ENCODE measurements at places on chromosomes 5 and 9. TPM values are rescaled to one million over a fixed set of nuclear protein-coding genes. Genes with fewer than 3 reads are reported as not detected.

Gene SLC36A3
- total RNA-seq = not detected

Gene SH3PXD2B
- 19.5 TPM for total RNA-seq

Gene NAIF1
- total RNA-seq = 9.0 TPM

Gene DIPK1B
- total RNA-seq = 100 TPM

Gene NMRK1
- total RNA-seq = 28.6 TPM

Gene SLC6A7
- total RNA-seq = not detected

Gene IL4
- total RNA-seq = not detected

Gene CCDC192
- total RNA-seq = not detected

Gene AFF4
- 34.4 TPM for total RNA-seq

Gene FBXW11
- total RNA-seq = 58.6 TPM

Gene PCDHB12
- total RNA-seq = 0.54 TPM

Gene SLC6A18
- not detected for total RNA-seq

Gene RIGI
- 17.8 TPM for total RNA-seq

Gene TAF11L10
- total RNA-seq = not detected

Data from endothelial cell of coronary artery (primary cell).